ENCODE measurements at places on chromosomes 16 and 17. TPM values are rescaled to one million over a fixed set of nuclear protein-coding genes. Genes with fewer than 3 reads are reported as not detected.

The SMTNL2 gene
- 1.3 TPM for total RNA-seq

The TNFRSF13B gene
- total RNA-seq: not detected

The SPATA32 gene
- total RNA-seq: 0.11 TPM

The CCDC200 gene
- total RNA-seq: not detected

The CALB2 gene
- total RNA-seq: 4.7 TPM

The CRK gene
- 64.2 TPM for total RNA-seq

The SPATA2L gene
- total RNA-seq: 12.0 TPM

The KRT33B gene
- total RNA-seq: not detected

The MYH2 gene
- not detected for total RNA-seq

The TPSG1 gene
- not detected for total RNA-seq

The CCL8 gene
- total RNA-seq: not detected

The TP53TG3 gene
- total RNA-seq: not detected
